Breast epithelium (tissue), 4 donors: ENCODE measurements at places on chromosomes 2 and 18.

DNA sequence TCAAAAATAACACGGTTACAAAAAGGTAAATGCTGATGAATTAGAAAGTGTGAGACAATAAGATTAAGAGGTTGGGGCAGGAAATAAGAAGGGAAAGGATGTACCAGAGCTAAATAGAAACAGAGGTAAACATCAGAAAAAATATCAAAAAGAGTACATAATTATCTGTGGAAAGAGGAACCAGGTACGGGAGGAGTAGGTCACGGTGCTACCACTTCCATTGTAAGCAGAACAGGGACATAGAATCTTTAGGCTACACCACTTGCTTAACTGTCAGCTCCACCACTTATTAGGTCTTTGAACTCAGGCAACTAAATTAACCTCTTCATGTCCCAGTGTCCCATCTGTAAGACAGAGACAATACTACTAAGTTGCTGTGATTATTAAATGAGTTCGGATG, 350.3 kb downstream of the LRATD1 start:
- no peak for DNase-seq

- DNase-seq: no peak
Measured at GRCh38 chr2:190170673-190171072, 108.1 kb upstream of the MSTN start.

- DNase-seq: no peak
Measured at GRCh38 chr2:20415511-20415918, 31.4 kb upstream of the RHOB start.

DNA sequence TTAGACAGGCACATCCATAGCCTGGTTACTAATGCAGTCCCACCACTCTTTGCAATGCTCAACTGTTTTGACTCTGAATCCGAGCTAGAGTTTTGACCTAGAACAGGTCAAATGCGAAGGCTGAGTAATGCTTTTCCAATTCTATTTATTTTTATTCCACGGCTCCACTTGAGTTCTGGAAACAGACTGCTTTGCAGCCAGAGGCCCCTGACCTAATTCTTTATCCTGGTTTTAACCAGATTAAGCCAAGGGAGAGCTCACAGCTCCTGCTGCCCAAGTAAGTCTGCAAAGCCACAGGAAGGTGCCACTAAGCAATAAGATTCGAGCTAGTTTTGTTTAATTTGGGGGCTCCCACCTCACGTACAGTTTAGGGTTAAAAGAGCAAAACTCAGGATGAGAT, 51.4 kb downstream of the MREG start:
- DNase-seq: no peak
